ENCODE measurements at places on chromosomes 13 and 19.

DNA sequence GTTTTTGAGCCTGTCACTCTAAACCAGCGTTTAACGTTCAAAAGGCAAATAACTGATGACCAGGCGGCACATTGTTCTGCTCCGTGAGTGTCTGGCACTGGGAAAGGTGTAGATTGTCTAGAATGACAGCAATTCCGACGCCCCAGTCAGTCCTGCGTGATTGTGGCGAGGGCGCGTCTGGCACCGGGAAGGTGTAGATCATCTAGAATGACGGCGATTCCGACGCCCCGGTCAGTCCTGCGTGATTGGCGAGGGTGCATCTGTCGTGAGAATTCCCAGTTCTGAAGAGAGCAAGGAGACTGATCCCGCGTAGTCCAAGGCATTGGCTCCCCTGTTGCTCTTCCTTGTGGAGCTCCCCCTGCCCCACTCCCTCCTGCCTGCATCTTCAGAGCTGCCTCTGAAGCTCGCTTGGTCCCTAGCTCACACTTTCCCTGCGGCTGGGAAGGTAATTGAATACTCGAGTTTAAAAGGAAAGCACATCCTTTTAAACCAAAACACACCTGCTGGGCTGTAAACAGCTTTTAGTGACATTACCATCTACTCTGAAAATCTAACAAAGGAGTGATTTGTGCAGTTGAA, 26.1 kb upstream of the NDUFS7 start:
- no peak for DNase-seq

GRCh38 chr19:34452723-34453122, 24.5 kb downstream of the UBA2 start:
- no peak for DNase-seq

DNA sequence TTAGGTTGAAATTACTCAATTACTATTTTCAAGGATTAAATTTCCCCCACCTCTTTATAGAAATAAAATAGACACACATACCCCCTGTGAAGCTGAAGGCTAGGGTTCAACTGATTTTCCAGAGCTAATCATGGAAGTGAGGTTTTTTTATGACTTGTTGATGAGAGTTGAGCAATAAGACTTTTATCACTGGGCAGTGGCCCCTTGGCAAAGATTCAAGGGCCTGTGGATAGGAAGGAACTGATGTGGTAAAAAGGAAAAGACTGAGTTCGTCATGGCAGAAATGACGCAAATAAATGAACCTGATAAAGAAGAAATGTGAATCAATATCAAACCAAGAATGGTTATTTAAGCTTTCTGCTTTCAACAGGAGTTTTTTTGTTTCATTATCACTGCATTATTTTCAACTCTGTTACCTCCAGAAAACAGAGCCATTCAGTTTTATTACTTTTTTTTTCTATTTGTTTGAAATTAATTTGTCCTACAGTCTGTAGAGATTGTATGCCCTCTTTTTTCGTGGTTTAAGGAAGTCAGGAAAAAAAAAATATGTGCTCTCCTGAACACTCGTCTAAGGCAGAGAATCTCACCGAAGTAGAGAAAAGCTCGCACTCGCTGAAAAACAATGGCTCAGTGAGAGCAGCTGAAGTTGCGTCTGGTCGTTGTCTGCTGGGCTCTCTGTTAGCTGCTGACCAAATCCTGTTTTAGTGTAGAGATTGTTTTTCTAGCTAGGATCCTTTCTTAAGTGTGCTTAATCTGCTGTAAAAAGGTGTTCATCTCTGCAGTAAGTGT, 38.9 kb downstream of the STOML3 start:
- no peak for DNase-seq

DNA sequence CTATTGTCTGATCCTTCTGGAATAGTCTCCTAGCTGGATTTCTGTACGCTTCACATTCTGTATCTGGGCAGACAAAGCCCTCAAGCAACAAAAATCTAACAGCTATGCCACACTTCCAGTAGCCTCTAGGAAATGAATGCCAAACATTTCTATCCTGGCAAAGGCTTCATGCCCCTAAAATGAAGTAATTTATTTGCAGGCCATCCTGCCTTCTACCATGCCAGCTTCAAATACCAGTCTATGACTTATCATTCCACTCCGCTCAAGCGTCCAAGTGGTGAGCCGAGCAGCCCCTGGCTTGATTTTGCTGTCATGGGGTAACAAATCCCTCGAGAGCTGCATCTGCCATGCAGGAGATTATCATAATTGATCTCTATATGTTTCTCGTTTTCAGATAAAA, 86.9 kb downstream of the LHFPL6 start:
- no peak for DNase-seq

DNA sequence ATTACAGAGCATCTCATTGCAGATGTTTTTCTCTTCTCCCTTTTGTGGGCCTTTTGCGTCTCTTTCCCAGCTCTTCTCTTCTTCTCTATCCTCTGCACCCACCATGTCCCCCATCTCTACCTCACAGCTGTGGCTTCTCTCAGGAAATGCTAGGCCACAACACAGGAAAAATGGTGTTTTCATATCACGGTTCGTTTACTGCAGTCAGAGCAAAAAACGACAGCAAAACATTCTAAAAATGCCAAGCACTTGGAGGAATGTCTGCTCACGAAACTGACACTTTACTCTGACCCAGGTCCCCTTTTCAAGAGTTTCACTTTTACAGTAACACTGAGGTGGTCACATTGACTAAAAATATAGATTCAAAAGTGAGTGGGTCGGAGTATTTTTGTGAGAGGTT, 152.2 kb downstream of the DCT start:
- no peak for DNase-seq
